ENCODE measurements at places on chromosomes 2 and 18. TPM values are rescaled to one million over a fixed set of nuclear protein-coding genes. Genes with fewer than 3 reads are reported as not detected.

CNGA3 gene
- total RNA-seq: not detected

MSTN gene
- total RNA-seq: 1.2 TPM

TWIST2 gene
- total RNA-seq: 24.7 TPM

IL36B gene
- not detected for total RNA-seq

NOSTRIN gene
- not detected for total RNA-seq

AGAP1 gene
- 8.7 TPM for total RNA-seq

ASXL2 gene
- 8.0 TPM for total RNA-seq

CFC1 gene
- not detected for total RNA-seq

MYOM1 gene
- not detected for total RNA-seq

RGPD3 gene
- total RNA-seq: 0.02 TPM

SYT4 gene
- total RNA-seq: 0.67 TPM

CFAP65 gene
- not detected for total RNA-seq

TRAPPC8 gene
- 23.8 TPM for total RNA-seq

ALK gene
- total RNA-seq: 0.37 TPM

GPR39 gene
- 8.2 TPM for total RNA-seq

SLC39A6 gene
- total RNA-seq: 101 TPM

IL1R2 gene
- total RNA-seq: not detected

RESP18 gene
- not detected for total RNA-seq

AMER3 gene
- not detected for total RNA-seq

GULP1 gene
- 126 TPM for total RNA-seq

CD226 gene
- 0.10 TPM for total RNA-seq

DTNA gene
- 5.2 TPM for total RNA-seq

DCDC2C gene
- not detected for total RNA-seq

CABYR gene
- total RNA-seq: 12.0 TPM

MAP2 gene
- 4.0 TPM for total RNA-seq

EFR3B gene
- total RNA-seq: 0.02 TPM

RANBP2 gene
- 33.1 TPM for total RNA-seq

COL4A3 gene
- total RNA-seq: 0.47 TPM

ALPP gene
- 0.59 TPM for total RNA-seq

FIGLA gene
- total RNA-seq: not detected

FAHD2A gene
- total RNA-seq: 25.7 TPM

TCF23 gene
- total RNA-seq: not detected

KRTCAP3 gene
- not detected for total RNA-seq

CPLX4 gene
- total RNA-seq: not detected

REG1B gene
- not detected for total RNA-seq

SP140 gene
- 2.0 TPM for total RNA-seq

NCKAP5 gene
- 6.5 TPM for total RNA-seq

PSMA8 gene
- 0.15 TPM for total RNA-seq

Data from M059J (cell line).